Ecto neural progenitor cell (in vitro differentiated cells): ENCODE measurements at places on chromosomes 11 and 22.

GRCh38 chr11:13288375-13289029, 10.9 kb downstream of the BMAL1 start:
- DNase-seq: no peak

DNA sequence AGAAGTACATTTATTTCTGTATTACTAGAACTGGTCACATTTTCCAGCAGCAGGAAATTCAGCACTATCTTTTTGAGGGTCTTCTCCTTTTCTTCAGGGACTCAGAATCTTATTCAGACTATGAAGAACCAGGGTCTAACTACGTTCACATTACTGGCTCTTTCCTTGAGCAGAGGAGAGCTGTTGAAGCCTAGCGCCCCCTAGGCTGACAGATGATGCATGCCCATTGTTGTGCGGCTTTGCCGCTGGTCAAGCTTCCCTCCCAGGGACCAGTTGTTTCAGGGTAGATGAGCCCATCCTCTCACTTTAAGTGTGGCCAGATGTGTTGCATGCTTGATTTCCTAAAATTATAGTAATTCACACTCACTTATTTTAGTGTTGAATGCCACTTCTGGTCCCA, 168.2 kb upstream of the PDGFD start:
- peak; percentile 56 for DNase-seq

DNA sequence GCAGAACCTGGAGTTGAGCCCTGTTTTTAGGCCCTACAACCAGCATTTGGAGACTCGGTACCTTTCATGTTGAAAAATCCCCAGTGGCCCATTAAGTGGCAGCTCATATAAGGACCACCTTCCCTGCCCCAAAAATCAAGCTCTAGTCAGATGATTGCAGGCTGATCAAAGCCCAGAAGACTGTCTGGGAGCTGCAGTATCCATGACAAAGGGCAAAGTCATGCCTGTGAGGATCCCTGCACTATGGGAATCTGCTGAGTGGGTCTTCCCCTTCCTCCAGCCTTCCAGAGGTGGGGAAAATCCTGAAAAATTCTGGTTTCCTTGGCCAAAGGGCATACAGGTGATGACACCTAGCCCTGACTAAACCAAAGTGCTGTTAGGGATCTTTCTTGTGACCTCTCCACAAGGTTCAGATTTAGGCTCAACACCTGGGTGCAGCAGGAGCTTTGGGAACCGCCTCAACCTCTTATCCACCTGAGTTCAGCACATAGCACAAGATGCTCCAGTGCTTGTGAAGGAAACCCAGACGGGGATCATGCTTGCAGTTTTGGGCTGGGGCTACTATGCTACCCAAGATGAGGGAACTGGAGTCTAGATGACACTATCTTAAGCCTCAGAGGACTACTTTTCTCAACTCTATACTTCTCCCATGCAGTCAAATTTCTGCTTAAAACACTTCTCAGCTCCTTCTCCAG, 1.2 kb upstream of the TRIM3 start:
- no peak for DNase-seq

DNA sequence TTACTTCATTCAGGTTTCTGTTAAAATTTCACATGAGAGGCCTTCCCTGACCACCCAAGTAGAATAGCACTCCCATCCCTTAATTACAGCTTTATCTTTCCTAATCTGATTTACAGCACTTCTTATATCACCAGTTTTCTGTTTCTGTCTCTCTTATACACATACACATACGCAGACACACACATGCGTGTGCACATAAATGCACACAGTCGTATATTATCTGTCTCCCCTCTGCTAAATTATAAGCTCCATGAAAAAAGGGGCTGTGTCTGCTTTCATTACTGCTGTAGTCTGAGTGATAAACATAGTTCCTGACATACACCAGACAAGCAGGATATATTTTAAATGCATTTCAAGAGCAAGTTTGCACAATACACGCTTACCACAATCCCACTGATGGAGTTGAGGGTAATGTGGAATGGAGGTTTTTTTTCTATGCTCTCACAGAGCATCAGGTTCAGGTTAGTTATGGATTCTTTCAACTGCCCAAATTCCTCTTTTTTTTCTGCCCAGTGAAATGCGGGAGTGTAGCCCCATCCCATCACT, 13.7 kb upstream of the TOP3B start:
- DNase-seq: no peak

DNA sequence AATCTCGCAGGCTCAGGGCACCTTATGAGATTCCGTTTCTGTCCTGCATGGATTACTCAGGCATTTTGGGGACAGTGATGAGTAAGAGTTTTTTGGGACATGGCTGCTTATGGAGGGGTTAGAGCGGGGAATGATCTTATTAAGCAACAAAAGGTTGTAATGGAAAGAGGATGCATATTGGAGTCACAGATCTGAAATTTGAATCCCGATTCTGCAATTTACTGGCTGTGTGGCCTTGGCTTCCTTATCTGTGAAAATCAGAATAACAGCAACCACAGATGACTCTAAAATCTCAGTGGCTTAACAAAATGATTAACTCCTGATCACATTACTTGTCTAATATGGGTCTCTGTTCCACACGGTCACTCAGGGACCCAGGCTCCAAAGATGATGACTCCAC, 5.8 kb downstream of the TSPAN18 start:
- DNase-seq: no peak

GRCh38 chr11:72787216-72788104, 6.4 kb downstream of the STARD10 start:
- peak; percentile 81 for DNase-seq

GRCh38 chr22:25176175-25176574, 23.5 kb upstream of the CRYBB3 start:
- DNase-seq: no peak

- DNase-seq: no peak
These were observed 95.7 kb downstream of the NAV2 start for GRCh38 chr11:19808076-19808911.

DNA sequence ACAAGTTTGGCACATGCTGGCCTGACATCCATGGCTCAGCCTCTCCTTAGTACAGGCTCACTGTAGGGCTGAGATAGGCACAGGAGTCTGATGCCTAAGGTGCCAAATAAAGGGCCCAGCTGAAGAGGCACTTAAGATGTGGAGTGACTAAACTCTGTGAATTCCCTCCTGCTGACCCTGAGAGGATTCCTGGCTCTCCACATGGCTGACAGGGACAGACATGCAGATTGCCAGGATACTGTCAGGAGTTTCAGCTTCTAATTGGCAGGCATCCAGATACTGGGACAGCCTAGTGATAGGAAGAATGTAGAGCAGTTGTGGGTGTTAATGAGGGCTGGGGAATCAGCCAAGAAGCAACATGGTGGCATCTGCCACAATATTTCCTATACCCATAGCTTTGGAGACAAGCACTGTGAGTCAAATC, 558.7 kb downstream of the INSC start:
- peak; percentile 11 for DNase-seq

- no peak for DNase-seq
These were observed 13.0 kb upstream of the REXO2 start for GRCh38 chr11:114426280-114426679.

- peak; percentile 52 for DNase-seq
These were observed 1.5 kb downstream of the SLC43A1 start for GRCh38 chr11:57513911-57514537.

DNA sequence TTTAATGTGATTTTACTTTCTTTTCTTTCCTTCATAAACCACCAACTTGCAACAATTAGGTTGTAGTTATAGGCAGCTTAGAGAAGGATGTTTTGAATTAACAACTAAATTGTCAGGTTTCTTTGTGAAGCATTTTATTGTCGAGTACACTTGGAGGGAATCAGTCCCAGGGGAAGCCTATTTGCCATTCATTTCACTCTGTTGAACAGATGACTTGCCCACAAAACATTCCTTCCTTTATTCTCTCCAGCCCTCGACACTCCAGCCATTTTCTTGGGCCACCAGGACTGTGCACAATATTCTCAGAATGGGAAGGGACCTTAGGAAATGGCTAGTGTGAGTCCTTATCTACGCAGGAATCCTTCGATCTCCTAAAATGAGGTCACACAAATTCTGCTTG, 620.6 kb downstream of the SOX6 start:
- DNase-seq: no peak

GRCh38 chr22:28360939-28361338, 318.7 kb downstream of the TTC28 start:
- DNase-seq: no peak

DNA sequence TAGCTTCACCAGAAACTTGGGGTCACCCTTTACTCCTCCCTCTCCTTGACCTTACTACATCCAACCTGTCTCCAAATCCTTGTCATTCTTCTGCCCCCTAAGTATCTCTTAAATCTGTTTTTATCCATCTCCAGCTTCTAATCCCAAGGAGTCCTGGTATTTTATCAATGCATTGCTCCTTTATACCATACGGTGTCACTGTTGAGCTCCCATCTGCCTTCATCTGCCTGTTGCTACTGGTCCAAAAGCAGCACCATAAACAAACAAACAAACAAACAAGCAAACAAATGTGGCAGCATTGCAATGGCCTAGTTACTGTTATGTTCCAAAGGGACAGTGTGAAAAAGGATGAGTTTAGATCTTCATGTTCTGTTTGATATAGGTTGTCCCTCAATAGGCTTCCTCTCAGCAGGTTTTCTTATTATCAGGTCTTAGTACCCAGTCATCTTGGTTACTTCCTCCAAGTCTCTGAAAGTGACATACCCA, 34.2 kb downstream of the DNHD1 start:
- DNase-seq: no peak
